ENCODE measurements at places on chromosomes 6 and 20.

DNA sequence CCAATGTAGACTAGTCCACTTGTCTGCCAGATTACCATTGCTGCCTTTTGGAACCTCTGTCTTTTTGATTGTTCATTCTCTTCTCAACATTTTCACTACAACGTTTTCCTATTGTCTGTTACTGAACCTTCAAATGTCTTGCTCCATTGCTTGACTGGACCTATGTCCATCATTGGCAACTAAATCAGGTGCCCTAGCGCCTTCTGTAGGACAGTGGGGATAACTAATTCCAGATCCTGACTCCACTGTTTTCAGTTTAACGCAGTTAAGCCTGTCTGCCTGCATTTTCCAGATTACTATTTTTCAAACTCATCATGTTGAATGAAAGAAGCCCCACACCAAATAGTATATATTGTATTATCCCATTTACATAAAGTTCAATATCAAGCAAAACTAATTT, 433.6 kb downstream of the RNF144B start:
- no peak for DNase-seq

GRCh38 chr6:113466526-113466925, 390.6 kb upstream of the MARCKS start:
- DNase-seq, result no peak

- no peak for DNase-seq
Observed at GRCh38 chr6:14263881-14264424, 146.4 kb downstream of the CD83 start.

DNA sequence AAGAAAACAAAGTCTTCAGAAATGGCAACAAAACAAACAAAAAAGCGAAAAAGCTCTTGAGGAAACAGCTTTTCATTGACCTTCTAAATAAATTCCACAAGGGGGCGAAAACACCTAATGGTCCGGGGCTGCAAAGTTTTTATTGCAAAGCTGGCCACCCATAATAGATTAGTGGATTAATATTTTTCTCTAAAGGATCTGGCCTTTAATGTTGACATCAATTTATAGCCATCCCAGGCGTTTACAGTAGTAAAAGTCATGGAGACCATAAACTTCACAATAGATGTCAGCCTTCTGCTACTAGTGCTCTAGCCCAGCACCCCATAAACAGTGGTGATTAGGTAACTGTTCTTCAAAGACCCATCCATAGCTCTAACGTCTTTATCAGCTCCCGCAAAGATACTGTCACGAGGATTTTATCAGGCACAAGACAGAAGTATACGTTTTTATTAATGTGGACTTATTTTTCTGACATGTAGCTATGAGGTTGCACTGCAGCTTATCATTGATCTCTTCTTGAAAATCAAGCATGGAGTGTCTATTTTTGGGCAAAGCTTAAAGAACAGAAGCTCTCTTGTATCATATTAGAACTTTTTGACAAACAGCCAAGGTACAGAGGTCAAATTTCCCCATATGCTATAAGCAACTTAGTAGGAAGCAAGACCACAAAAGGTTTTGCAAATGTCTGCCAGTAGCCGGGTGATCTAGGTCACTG, 4.7 kb downstream of the CITED2 start:
- no peak for DNase-seq

GRCh38 chr20:35523298-35523888, 6.1 kb downstream of the C20orf173 start:
- DNase-seq, result no peak

- DNase-seq, result no peak
Observed at GRCh38 chr6:113401231-113401630, 455.9 kb upstream of the MARCKS start.

GRCh38 chr6:72554761-72555221, 67.1 kb upstream of the KCNQ5 start:
- DNase-seq, result no peak

GRCh38 chr6:44430326-44430725, 42.8 kb downstream of the CDC5L start:
- DNase-seq, result no peak

- DNase-seq, result no peak
Observed at GRCh38 chr6:121338366-121338765, 4.1 kb upstream of the TBC1D32 start.

- DNase-seq, result peak; percentile 94
Observed at GRCh38 chr20:3679749-3680700, 1.8 kb downstream of the ADAM33 start.

DNA sequence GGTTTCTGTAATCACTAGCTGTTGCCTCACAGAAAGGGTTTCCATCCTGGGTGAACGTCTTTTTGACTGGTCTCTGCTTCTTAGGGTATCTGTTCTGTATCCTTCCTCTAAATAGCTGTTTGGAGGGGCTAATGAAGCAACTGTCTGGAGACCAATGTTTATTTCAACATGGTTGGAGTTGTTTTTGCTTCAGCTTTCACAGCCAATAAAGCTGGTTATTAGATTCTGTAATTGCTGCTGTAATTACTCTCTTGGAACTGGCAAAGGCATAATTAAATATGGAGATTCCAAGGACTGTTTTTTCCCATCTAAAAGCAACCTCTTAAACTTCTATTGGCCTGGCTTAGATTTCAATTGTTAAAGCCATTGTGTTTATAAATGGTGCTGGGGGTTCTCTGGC, 31.9 kb downstream of the CHMP4B start:
- no peak for DNase-seq

DNA sequence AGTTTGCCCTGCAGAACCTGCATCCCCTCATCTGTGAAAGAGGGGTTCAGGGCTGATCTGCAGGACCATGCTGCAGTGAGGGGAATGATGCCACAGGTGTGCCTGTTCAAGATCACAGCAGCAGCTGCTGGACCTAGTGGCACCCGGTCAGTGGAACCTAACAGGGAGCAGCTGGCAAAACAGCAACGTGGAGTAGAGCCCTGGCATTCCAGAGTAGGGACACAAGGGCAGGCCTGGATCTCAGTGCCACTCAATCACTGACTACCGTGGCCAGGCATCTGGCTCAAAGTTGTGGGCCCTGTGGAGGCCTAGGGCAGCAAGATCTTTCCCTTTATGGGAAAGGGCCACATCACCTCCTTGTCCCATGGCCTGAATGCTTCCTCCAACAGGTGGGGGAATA, 62.2 kb downstream of the INSM1 start:
- DNase-seq, result no peak

Data from sigmoid colon (tissue), 7 donors.